Caudate nucleus (tissue), 63 donors: ENCODE measurements at places on chromosomes 6 and 20.

DNA sequence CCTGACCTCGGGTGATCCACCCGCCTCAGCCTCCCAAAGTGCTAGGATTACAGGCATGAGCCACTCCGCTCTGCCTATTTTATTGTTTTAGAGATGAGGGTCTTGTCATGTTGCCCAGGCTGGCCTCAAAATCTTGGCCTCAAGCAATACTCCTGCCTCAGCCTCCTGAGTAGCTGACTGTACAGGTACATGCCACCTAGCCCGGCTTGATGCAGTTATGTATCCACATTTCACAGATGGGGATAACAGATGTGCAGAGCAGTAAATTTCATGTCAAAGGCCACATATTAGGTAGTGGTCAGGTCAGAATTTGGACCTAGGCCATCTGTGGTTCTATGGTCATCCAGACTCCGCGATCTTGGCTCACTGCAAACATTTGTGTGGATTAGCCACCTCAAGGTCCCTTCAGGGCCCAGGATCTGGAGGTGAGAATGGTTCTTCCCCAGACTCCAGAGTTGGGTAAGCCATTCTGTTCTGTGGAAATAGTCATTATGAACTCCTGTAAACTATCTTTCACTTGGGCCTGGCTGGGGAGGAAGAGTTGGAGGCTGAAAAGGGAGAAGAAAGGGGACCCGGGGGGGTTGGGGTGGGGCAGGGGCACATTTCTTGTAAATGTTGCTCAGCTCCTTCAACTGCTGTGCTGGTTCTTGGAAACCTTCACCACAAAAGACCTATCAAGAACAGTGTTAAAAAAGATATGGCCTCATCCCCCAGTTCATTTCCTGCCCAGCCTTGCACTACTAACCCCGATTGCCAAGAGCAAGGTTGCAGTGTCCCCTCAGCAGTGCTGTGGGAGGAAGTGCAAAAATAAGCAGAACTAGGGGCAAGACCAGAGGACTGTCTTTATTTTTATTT lies 13.0 kb downstream of the PIM1 start:
- DNase-seq: no peak

DNA sequence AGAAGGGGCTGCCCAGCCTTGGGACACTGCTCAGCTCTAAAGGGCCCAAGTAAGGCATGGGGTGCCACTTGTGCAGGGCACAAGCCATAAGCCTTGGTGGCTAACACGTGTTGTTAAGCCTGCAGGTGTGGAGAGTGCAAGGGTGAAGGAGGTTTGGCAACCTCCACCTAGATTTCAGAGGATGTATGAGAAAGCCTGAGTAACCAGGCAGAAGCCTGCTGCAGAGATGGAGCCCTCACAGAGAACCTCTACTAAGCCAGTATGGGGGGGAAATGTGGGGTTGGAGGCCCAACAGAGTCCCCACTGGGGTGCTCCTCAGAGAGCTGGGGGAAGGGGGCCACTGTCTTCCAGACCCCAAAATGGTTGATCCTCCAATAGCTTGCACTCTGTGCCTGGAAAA lies 32.6 kb downstream of the SERINC1 start:
- no peak for DNase-seq

DNA sequence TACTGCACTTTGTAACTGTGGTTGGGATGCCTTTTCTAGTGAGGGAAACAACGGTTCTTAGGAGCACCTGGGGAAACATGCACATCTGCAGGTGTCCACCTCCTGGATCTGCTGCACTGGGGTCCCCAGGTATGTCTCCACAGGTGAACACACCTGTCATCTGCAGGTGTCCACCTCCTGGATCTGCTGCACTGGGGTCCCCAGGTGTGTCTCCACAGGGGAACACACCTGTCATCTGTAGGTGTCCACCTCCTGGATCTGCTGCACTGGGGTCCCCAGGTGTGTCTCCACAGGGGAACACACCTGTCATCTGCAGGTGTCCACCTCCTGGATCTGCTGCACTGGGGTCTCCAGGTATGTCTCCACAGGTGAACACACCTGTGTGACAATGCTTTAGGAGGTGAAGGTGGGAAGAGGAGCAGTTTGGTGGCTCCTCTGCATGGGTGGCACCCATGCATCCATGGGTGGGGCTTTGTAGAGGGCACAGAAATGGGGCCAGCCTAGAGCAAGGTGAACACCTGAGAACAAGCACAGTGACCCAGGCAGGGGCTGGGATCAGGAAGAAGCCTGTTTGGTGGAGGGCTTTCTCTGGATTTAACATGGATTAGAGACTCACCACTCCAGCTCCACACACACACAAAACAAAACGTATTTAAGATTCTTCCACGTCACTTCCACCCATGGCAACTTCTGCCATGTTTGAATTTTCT lies 206.0 kb upstream of the CDH4 start:
- peak; percentile 12 for DNase-seq

DNA sequence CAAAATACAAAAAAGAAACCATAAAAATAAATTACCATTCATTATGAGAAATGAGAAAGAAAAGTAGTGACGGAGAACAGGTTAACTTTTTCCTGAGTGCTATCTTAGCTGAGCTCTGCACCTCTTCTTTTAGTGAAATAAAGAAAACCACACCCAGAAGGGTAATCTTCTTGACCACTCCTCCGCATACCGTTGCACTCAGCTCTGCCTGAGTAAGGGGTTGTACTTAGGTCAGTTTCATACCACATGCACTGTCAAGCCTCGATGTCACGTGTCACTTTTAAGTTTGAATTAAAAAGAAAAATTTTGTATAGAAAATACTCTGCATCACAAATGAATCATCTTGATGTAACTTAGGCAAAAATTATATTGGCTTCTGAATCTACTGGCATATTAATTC lies 2.8 kb downstream of the EZR start:
- no peak for DNase-seq

- no peak for DNase-seq
These were observed 1.2 kb upstream of the TP53RK start for GRCh38 chr20:46690219-46691106.

DNA sequence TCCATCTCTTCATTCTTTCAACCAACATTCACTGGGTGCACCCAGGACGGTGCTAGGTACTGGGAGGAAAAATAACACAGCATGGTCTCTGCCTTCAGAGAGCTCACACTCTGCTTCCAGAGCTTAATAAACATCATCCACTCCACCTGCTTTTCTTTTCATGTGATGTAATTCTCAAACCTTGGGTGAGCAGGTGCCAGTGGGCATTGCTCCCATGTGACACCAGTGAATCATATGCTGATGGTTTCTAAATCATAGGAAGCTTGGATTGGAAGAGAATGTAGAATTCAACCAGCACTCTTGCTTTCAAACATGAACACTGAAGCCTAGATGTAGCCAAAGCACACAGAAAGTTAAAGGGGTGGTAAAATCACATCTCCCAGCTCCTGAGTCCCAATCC lies 189.8 kb downstream of the FOXA2 start:
- DNase-seq: no peak

GRCh38 chr6:167400482-167401138 lies 75.7 kb downstream of the TTLL2 start:
- DNase-seq: no peak

GRCh38 chr6:9408402-9409117 lies 973.2 kb upstream of the SLC35B3 start:
- no peak for DNase-seq

GRCh38 chr6:118558464-118559217 lies 10.5 kb downstream of the PLN start:
- no peak for DNase-seq
